ENCODE measurements at places on chromosomes 6 and 20.

DNA sequence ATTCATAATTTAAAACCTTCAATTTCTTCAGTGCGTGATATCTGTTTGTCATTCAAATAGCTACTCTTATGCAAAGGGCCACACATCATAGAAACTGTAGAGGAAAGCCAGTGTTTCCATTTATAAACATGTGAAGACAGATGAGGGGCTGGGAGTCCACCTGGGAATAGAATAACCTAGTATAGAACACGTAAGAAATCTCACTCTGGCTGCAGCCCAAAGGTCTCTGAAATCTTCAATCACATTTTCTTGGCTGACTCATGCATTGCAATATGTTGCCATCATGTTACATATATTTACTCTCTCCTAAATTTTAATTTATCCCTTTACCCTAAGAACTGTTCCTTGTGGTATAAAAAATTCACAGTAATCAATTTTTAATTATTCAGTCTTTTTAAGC lies 123.2 kb downstream of the ELOVL4 start:
- no peak for DNase-seq

DNA sequence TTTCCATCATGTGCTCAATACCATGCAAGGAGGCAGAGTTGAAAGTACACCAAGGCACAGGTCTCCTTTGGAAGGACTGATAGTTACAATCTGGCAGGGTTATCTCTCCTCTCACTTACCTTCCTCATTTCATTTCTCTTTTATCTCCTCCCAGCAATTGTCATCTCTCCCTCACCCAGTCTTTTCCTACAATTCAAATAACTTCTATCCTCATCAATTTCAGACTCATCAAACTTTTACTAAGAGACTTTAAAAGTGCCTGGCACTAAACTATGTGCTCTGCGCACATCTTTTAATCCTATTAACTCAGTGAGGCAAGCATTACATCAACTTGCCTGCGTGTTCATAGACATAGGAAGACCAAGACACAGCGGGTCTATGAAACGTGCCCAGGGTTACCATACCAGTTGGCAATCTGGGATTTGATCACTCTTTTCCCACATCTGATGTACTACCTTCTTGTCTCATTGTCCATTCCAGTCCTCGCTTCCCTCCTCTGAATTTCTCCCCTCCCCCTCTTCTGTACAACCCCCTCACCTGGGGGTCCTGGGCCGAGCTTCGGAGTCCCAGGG lies 1.2 kb downstream of the VARS1 start:
- DNase-seq = no peak

- no peak for DNase-seq
These were observed 62.0 kb downstream of the HIVEP2 start for GRCh38 chr6:142883011-142883410.

- DNase-seq = no peak
These were observed 99.3 kb upstream of the MRPS10 start for GRCh38 chr6:42316981-42317380.

DNA sequence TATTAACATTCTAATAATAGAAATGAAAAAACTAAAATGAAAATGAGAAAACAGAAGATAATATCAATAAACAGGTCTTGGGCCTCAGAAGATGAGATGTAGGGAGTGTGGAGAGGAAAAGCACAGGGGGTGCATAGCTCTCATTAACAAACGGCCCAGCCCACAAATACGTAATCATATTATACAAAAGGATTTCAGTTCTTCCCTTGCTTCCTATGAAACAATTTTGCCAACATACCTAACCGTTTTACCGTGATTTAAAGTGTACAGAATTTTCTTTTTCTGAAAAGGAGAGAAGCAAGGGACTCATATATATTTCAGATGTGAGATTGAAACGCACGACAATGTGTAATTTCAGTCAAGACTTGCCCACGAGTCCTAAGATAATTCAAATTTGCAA lies 136.0 kb downstream of the HFE start:
- peak; percentile 64 for DNase-seq

DNA sequence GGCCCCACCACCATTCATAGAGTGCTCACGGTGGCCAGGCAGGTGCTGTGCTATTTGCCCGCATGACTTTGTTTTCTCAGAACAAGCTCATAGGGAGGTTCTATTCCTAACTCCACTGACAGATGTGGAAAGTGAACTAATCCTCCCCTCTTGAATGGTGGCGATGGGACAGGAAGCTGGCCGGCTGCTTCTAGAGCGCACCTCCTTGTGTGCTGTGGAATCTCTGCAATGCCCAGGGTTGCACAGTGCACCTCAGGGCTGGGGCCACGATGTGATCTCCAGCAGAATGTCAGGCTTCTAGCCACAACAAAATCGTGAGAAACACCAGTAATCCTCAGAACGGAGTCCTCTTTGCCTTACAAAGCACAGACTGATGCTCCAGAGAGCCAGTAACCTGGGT lies 53.8 kb upstream of the SLC22A23 start:
- DNase-seq = no peak

DNA sequence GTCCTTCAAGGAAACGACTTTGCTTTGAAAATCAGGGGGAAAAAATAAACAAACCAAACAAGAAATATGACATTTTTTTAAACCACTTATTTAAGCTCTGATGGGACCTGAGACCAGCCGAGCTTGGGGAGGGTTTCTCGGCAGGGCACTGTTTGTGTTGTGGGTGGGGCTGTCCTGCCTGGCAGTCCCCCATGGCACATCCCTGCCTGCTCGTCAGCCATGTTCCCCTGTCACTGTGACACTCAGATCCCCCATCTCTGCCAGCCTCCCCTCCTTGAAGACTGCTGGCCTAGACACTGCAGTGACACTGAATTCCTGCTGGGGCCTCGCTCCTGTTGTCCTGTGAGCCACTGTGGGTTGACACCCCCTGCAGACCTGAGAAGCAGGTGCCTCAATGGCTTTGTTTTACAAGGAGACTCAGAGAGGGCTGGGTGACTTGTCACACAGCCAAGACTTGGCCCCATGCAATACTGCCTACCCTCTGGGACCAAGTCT lies 95.1 kb upstream of the PTPN1 start:
- no peak for DNase-seq

DNA sequence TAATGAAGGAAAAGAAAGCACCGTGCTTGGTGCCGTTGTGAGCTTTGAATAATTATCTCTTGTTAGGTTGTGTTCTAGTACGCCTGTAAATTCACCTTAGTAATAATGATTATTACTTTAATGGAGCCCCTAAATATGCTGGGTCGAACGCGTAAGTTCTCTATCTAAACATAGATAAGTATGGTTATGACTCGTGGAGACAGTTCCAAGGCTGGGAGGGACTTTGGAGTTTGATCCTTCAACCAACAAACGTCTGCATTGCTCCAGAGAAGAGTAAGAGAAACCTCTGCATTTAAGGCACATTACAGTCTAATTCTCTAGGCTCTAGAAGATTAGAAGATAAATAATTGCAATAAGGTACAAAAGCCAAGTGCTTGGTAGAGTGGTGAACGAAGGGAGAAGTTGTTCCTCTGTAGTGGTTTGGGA lies 514 bp downstream of the ACOT13 start:
- DNase-seq = no peak

DNA sequence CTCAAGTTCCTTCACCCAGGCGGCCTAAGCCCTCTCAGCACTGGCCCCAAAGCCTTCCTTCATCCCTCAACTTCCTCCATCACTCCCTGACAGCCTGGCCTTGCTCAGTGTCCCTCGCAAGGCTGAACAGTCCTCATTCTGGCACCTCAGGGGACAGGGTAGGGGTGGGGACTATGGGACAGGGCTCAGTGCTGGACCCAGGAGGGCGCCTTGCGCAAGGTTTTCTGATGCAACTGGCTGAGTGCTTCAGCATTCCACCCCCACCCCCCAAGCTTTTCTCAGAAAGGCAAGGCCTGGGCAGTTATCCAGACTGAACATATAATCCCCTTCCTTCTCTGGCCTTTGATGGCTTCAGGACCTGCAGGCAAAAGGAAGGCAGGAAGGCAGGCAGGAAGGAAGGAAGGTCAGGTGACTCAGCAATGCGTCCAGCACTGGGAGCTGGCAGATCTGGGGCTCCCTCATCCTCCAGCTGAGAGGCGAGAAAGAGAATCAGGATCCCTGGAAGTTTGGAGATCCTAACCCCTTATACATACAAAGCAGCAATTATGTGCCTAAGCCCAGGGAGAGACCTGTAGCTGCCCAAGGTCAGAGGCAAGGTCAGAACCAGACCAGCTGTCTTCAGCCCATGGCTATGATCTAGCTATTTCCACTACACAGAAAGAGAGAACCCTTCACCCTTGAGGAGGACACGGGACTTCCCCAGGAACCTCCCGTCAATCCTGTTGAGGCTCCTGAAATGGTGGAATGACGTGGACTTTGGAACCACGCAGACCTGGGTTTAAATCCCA lies 8.6 kb upstream of the TRIB3 start:
- peak; percentile 51 for DNase-seq

- DNase-seq = no peak
These were observed 32.0 kb downstream of the CFAP61 start for GRCh38 chr20:20084296-20084752.

DNA sequence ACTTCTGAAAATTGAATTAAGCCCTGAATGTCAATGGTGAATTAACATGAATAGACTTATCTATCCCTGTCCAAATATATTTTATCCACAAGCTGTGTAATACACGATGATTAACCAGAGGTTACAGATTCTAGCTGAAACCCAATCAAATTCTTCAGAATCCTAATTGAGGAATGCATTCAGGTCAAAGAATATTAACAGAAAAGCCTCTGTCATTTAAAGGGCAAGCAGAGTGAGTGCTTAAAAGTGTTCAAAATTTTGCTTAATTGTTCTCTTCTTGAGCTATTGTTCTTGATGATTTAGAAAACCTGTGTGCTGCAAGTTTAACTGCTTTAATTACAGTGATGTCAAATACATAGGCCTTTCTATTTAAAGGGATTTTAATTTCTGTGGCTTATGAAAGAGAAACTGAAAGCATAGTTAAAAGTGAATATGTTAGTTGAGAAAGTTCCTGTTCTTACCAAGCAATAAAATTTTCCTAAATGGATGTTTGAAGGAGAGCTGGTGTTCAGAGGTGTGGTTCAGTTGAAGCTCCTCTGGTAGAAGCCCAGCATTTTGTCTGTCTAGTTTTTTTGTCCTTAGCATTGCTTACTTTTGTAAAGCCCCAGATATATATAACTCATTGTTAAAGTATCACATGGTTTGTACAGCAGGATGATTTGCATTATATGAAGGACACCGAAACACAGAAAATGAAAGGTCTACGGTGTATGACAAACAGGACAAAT lies 466.3 kb upstream of the PLCB4 start:
- no peak for DNase-seq

- DNase-seq = no peak
These were observed 70.2 kb upstream of the CD93 start for GRCh38 chr20:23156170-23156841.

- DNase-seq = no peak
These were observed 84.8 kb downstream of the TTLL2 start for GRCh38 chr6:167409694-167410093.

DNA sequence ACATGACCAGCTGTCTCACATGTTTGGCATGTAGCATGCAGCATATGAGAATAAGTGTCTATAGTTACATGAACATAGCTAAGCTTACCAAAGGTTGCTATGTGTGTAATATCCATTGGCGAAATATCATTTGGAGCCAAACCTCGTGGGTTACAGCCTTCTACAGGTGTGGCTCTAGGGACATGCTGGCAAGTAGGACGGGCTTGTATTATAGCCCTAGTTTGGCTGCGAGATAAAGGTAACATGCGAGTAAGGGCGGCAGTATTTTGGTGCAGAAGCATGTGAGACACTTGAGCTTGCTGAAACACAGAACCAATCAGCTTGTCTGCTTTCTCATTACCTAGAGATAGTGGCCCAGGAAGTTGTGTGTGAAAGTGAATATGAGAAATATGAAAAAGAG lies 6.5 kb upstream of the ABHD12 start:
- no peak for DNase-seq

GRCh38 chr20:50467718-50468356 lies 42.3 kb upstream of the PTPN1 start:
- DNase-seq = peak; percentile 56

- no peak for DNase-seq
These were observed 207.8 kb downstream of the BMP2 start for GRCh38 chr20:6975311-6975710.

GRCh38 chr20:272718-273117 lies 15.2 kb downstream of the DEFB132 start:
- no peak for DNase-seq

DNA sequence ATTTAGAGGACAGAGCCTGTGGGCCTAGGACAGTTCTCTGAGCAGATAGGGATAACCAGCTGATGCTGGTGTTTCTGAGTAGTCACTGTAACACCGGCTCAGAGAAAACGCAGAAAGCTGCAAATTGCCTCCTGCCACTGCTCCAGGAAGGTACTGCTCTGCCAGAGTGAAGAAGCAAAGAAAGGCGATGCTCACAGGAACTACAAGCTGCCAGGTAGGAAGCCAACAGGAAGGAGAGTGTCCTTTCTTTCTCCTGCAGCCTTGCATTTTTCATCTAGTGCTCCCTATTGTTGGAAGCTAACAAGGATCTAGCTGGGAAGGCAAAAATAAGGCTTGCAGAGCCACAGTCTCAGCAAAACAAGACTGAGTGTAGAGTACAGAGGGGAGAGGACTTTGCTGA lies 70.7 kb upstream of the RAB32 start:
- DNase-seq = no peak

- DNase-seq = no peak
These were observed 104.0 kb downstream of the ISM1 start for GRCh38 chr20:13325033-13325432.

DNA sequence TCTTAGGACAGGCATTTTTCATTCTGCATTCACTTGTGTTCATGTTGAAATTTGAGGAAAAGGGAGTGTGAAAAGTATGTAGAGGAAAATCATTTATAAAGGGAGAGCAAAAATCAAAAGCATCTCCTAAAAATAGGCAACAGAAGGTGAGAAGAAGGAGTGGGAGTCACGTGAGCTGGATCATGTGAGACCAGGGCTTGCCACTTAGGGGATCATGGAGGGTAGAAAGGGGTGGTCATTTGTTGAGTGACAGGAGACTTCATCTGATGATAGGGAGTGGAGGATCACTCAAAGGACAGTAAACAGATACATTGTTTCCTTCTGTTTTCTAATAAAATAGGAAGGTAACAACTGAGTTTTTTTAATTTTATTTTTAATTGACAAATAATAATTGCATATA lies 17.1 kb downstream of the RBM24 start:
- no peak for DNase-seq

GRCh38 chr6:50899306-50899870 lies 80.7 kb downstream of the TFAP2B start:
- DNase-seq = no peak

DNA sequence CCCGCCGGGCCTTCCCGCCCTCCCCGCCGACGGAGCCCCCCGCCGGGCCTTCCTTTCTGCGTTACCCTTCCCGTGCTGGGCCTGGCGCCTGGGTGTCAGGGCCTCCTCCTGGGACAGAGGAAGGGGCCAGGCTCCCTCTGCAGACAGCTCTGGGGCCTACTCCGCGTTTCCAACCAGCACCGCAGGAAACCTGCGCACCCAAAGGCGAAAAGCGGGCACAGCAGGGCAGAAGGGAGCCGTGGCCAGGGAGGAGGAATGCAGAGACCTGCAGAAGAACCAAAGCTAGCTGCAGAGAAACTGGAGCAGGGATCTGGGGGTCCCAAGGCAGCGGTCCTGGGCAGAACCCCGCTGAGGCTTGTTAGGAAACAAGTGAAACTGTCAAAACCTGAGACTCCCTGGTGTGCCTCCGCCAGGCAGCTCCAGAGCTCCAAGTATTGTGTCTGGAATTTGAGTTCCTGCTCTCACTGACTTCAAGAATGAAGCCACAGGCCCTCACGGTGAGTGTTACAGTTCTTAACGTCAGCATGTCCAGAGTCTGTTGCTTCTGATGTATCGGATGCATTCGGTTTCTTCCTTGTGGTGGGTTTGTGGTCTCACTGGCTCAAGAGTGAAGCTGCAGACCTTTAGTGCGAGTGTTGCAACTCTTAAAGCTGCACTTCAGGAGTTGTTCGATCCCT lies 33.3 kb downstream of the IRF4 start:
- DNase-seq = no peak

All from CD4-positive, alpha-beta T cell (primary cell).